ENCODE measurements at places on chromosomes 4 and X.
A peak's percentile ranks its signal among the peaks of the same experiment; 100 is the strongest.

DNA sequence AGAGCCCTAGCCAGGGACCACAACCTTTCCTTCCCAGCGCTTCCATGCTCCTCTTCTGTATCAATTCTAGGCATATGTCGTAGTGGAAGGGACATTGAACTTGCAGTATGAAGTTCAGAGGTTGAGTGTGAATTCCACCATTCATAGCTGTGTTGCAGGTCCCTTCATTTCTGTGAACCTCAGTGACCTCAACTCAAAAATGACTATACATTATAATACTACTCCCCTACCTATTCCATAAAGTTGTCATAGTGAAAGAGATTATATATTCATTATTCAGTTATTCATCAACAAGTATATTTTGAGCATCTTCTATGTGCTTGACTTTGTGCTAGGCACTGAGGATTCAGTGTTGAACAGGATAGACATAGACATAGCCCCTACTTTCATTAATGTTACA lies 28.0 kb downstream of the SH3BGRL start:
- no peak for DNase-seq

- no peak for DNase-seq
Measured at GRCh38 chr4:85672959-85673358, 198.0 kb downstream of the ARHGAP24 start.

DNA sequence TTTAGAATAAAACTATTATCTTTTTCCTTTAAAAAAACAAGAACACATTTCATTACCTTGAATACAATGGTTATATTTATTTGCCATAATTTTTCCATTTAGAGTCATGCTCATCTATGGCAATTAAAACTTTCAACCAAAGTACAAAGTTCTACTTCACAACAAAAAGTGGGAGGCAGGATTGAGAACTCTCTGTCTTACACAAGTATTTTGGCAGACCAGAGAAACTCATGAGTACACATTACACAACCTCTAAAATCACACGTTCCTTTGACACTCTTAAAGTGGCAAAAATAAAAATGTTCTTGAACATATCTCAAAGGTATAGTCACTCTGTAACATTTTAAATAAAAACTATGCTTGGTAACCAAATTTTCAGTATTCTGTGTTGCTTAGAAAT lies 213.4 kb downstream of the IL15 start:
- no peak for DNase-seq

- DNase-seq, result no peak
Measured at GRCh38 chr4:38017609-38018008, 57.4 kb downstream of the PTTG2 start.

- no peak for DNase-seq
Measured at GRCh38 chr4:187711586-187711985, 284.0 kb upstream of the ZFP42 start.

GRCh38 chrX:119549327-119550016 lies 15.7 kb downstream of the STEEP1 start:
- DNase-seq, result no peak

- no peak for DNase-seq
Measured at GRCh38 chrX:70264784-70265183, 3.4 kb upstream of the ARR3 start.

- no peak for DNase-seq
Measured at GRCh38 chrX:96590403-96590802, 94.2 kb upstream of the DIAPH2 start.

- no peak for DNase-seq
Measured at GRCh38 chrX:110519906-110520452, 161.3 kb downstream of the RTL9 start.

DNA sequence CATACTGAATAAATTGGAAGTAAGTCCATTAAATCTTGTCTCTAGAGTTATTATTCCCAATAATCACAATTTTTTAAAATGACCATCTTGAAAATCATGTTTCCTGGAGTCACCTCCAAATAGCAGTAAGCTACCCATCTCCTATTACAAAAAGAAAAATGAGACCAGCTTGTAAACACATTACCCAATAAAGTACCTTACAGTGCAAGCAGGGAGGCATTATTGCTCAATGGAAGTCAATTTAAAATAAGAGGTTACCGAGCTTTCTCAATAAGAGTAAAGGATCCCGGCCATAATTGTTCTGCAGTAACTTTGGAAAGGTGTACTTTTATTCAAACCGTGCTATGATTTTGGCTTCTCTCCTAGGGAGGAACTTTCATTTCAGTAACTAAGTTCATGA lies 78.0 kb downstream of the DMD start:
- DNase-seq, result no peak

DNA sequence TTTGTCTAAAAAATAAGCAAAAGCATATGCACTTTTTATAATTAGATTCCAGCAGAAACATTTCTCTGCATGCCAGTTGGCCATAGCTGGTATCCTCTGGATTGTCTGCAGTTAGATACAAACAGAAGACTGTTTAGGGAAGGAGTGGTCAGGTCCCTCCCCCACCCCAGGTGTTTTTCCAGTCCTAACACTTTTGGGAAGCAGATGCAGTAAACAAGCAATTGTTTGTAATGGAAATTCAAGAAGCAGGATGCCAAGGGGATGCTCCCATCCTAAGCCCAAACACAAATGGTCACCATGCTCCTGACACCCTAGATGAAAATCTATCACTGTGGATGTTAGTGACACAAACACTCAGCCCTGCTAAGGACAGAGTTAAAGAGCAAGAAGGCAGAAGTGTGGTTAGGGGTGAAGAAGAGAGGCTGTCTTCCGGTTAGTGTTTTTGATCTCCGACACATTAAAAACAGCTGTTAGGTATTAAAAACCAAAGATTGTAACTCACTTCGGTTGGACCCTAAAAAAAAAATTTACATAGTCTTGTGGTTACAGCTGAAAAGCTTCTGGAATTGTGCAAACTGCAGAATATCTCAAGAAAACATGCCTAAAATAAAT lies 7.9 kb downstream of the LEF1 start:
- no peak for DNase-seq

DNA sequence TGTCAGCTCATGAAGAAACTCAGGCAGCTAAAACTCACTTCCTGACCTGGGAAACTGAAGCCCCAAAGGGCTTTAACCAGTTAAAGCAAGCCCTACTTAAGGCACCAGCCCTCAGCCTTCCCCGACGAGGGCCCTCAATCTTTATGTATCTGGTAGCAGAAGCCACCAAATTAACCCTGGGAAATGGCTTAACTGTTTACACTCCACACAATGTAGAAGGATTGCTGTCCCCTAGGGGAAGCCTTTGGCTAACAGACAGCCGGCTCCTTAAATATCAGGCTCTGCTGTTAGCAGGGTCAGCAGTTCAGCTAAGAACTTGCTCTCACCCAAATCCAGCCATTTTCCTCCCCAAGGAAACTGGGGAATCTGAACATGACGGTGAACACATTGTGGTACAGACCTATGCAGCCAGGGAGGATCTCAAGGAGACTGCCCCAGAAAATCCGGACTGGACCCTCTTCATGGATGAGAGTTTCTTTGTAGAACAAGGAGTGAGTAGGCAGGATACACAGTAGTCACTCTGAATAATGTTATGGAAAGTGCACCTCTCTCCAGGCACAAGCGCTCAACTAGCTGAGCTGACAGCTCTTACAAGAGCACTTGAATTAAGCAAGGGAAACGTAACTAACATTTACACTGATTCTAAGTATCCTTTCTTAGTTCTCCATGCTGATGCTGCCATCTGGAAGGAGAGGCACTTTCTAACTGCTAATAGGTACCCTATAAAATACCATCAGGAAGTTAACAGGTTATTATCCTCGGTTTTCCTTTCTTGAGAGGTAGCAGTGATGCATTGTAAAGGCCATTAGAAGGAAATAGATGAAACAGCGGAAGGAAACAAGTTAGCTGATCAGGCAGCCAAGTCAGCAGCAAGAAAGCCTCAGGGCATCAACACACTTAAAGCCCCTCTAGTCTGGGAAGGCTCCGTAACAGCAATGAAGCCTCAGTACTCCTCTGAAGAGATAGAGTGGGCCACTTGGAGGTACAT lies 9.6 kb upstream of the NAF1 start:
- no peak for DNase-seq

DNA sequence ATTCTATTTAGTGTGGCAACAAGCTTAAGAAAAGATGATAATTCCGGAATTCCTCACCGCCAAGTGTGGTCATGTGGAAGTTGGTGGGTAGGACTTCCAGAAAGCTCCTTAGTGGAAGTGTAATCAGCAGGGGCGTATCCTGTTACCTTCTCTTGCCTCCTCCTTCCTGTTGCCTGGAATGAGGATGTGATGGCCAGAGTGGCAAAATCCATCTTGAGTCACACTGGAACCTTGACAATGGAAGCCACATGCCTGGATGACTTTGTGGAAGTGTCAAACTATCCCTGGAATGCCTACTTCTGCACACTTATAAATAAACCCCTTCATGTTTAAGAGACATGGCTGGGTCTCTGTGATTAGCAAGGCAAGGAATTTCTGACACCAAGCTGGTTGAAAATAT lies 191.0 kb downstream of the PRDM5 start:
- no peak for DNase-seq

- peak; percentile 71 for DNase-seq
Measured at GRCh38 chr4:89307446-89308160, at the start of gene GPRIN3. TSS of gene GPRIN3 (minus strand) at chr4:89307800. CDS start at chr4:89250110, 57,690 bp downstream.

DNA sequence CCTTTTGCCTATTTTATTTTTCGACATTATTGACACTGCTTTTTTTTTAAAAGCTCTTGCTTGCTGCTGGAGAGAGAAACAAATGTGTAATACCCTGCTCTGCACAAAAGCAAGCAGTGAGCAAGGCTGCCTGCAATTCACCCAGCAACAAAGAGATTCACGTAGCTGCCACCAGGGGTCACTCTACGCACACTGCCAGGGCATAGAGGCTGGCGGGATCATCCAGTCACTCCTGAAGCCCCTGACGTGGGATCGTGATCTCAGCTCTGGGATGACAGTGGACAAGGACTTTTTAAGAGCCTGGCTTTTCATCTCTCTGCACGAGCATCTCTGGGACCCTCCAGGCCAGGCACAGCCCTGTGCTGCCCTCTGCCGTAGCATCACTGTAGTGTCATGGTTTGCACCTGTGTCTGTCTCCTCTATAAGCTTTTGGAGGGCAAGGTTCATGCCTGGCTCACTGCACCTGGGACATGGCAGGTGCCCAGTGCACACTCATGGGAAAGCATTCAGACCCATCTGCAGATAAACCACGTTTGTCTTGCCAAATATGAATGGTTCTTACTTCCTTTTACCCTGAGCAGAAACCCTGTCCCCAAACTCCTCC lies 19.8 kb downstream of the C4orf50 start:
- DNase-seq, result peak; percentile 31

DNA sequence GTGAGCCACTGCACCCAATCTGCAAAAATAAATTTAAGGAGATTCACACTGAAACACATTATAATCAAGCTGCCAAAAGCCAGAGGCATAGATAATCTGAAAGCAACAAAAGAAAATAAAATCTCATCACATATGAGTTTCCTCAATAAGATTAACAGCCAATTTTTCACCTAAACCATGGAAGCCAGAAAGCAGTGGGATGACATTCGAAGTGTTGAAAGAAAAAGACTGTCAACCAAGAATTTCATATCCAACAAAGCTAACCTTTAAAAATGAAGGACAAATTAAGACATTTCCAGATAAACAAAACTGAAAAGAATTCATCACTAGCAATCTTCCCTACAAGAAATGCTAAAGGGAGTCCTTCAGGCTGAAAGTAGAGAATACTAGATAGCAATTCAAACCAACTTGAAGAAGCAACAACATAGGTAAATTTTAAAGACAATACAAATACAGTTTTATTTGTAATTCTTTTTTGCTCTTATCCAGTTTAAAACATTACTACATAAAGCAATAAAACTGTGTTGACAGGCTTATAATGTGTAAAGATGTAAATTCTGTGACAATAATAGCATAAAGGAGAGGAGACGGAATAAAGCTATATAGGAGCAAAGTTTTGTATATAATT lies 23.1 kb upstream of the KLHL8 start:
- no peak for DNase-seq

GRCh38 chr4:176587920-176588319 lies 204.8 kb downstream of the VEGFC start:
- DNase-seq, result no peak

DNA sequence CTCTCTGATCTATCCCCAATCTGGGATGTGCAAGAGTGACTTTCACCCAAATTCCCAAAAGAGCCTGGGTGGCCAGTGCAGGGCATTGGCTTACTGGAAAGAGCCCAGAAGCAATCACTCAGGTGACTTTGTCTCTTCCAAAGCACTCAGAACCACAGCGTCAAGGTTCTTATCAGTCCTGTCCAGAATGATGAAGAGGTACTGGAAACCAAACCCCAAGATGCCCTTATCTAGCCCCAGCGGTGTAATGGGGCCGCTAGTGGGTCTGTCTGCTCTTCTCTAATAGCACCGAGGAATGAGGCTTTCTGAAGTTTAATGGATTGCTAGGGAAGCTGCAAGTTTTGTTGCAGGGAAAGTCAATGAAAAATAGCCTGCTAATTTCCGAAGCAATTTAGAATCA lies 21.6 kb downstream of the CLNK start:
- no peak for DNase-seq

- DNase-seq, result no peak
Measured at GRCh38 chrX:790041-790506, 159.5 kb downstream of the SHOX start.

DNA sequence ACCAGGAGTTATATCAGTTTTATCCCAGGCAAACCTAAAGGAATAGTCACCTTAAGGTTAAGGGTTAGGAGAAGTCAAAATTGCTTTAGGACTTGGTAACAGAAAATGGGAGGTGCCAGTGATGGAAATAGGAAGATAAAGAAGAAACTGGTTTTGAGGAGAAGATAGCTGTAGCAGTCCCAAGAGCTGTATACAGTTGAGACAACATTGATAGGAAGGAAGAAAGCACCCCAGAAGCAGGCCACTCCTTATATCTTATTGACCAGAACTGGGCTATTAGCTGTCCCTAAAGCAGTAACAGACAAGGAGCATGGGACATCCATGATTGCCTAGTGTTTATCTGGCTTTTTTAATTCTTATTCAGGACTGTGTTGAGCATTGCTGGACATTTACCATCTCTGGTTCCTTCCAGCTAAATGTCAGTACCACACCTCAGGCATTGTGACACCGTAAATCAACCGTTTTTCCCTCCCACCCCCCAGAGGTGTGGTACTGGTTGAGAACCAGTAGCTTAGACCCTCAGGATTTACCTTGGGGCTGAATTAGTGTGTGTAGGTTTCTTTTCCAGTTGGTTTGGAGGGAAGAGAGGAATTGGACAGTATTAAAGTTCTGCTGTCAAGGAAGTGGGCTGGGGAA lies 2.0 kb upstream of the PGRMC2 start:
- DNase-seq, result no peak

- DNase-seq, result no peak
Measured at GRCh38 chrX:18861511-18861910, 122.4 kb downstream of the PHKA2 start.

- DNase-seq, result no peak
Measured at GRCh38 chr4:52939325-52939724, 77.2 kb downstream of the RASL11B start.

GRCh38 chr4:3707423-3708102 lies 58.6 kb upstream of the ADRA2C start:
- DNase-seq, result no peak

GRCh38 chr4:57125996-57126395 lies 15.8 kb upstream of the IGFBP7 start:
- no peak for DNase-seq

GRCh38 chr4:177185151-177185550 lies 124.5 kb upstream of the NEIL3 start:
- no peak for DNase-seq

- peak; percentile 42 for DNase-seq
Measured at GRCh38 chr4:83219344-83220331, 65.0 kb downstream of the COQ2 start.

Measured in activated CD8-positive, alpha-beta memory T cell treated with anti-CD3 and anti-CD28 coated beads, Interleukin-2, amount 50 U/mL, for 4 hours (primary cell).